ENCODE measurements at places on chromosomes 12 and 14. TPM values are rescaled to one million over a fixed set of nuclear protein-coding genes. Genes with fewer than 3 reads are reported as not detected.

GRCh38 chr12:116559162-116559935 lies at the start of gene MAP1LC3B2:
Gene MAP1LC3B2 (plus strand): TSS chr12:116559381. CDS start chr12:116575943, 16,562 bp downstream.
- peak within 1 kb of the TSS; percentile 96 for H3K27ac ChIP-seq
- H3K27me3 ChIP-seq: no peaks in the 10 kb centered on the region
- peak within 1 kb of the TSS; percentile 66 for H3K4me3 ChIP-seq
- no peaks in the 10 kb centered on the region for H3K36me3 ChIP-seq
- peaks cover 33% of the 10 kb centered on the region for H3K4me1 ChIP-seq

GRCh38 chr12:25459541-25459951 lies 93.5 kb downstream of the LMNTD1 start:
- H3K36me3 ChIP-seq: no peaks in the 10 kb centered on the region
- no peak for DNase-seq
- no peaks in the 10 kb centered on the region for H3K4me1 ChIP-seq
- H3K27ac ChIP-seq: no peak overlapping the region

The TTC6 gene
- total RNA-seq: not detected

The PLD4 gene
- total RNA-seq: not detected

The MORN3 gene
- 2.6 TPM for total RNA-seq

The CPM gene
- 18.0 TPM for total RNA-seq

DNA sequence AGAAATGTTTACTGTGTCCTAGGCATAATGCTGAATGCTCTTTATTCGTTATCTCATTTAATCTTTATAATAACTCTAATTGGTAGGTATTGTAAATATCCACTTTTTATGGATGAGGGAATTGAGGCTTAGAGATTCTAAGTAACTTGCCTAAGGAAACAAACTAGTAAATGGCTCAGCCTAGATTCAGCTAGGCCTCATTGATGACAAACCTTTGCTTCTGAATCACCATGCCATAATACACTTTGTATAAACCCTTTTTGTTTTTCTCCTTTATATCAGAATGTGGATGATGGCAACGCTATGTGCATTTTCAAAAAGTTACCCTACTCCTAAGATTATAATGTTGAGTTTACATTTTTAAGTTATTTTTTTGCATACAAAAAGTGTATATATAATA lies 34.0 kb downstream of the MNAT1 start:
- H3K4me3 ChIP-seq: no peak overlapping the region
- no peak for DNase-seq
- no peaks in the 10 kb centered on the region for H3K36me3 ChIP-seq
- peaks cover 5% of the 10 kb centered on the region for H3K4me1 ChIP-seq
- H3K27ac ChIP-seq: no peak overlapping the region

GRCh38 chr12:132071040-132071810 lies 72.9 kb downstream of the DDX51 start:
- H3K4me3 ChIP-seq: no peak overlapping the region
- H3K36me3 ChIP-seq: peaks cover 36% of the 10 kb centered on the region
- no peaks in the 10 kb centered on the region for H3K27me3 ChIP-seq
- H3K4me1 ChIP-seq: peaks cover 11% of the 10 kb centered on the region
- no peak for DNase-seq

The MSI1 gene
- total RNA-seq: 0.96 TPM

The ARHGDIB gene
- total RNA-seq: 912 TPM

GRCh38 chr12:127657036-127657435 lies 609.9 kb upstream of the TMEM132C start:
- no peaks in the 10 kb centered on the region for H3K36me3 ChIP-seq
- no peak overlapping the region for H3K27ac ChIP-seq
- no peak overlapping the region for H3K4me3 ChIP-seq
- H3K27me3 ChIP-seq: no peaks in the 10 kb centered on the region
- no peaks in the 10 kb centered on the region for H3K4me1 ChIP-seq

GRCh38 chr12:131613678-131614077 lies 97.2 kb upstream of the SFSWAP start:
- peaks cover 7% of the 10 kb centered on the region for H3K4me1 ChIP-seq
- H3K4me3 ChIP-seq: no peak overlapping the region

DNA sequence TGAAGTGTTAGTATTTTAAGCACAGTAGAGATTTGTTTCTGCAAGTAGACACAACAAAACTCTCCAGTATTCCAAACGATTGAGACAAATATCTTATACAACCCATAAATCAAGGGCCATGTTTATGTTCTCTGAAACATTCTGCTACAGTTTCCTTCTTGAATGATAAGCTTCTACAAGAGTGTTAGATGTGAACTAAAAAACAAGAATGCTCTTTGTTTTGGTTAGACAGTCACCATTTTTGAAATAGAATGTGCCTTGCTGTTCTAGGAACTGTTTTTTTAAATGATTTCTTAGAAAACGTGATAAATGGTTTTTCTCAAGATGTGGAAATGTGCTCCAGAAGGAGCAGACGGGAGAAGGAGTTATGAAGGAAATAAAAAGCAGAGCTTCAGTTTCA lies 1656.3 kb upstream of the FLRT2 start:
- H3K4me3 ChIP-seq: no peak overlapping the region
- H3K27ac ChIP-seq: no peak overlapping the region
- H3K36me3 ChIP-seq: no peaks in the 10 kb centered on the region
- no peak for DNase-seq
